Lower lobe of right lung (tissue), 2 donors: ENCODE measurements at places on chromosomes 11 and 22. TPM values are rescaled to one million over a fixed set of nuclear protein-coding genes. Genes with fewer than 3 reads are reported as not detected.
A peak's percentile ranks its signal among the peaks of the same experiment; 100 is the strongest.

The PLAAT3 gene
- 81.9 TPM for total RNA-seq

The CCT8L2 gene
- total RNA-seq = not detected

The CD3D gene
- total RNA-seq = 7.4 TPM

The KIF18A gene
- total RNA-seq = 2.4 TPM

The PRSS23 gene
- total RNA-seq = 40.3 TPM

- H3K36me3 ChIP-seq = no peaks in the 10 kb centered on the region
- peak overlapping the region; percentile 3 for H3K27ac ChIP-seq
- DNase-seq = peak; percentile 35
- no peak overlapping the region for H3K4me3 ChIP-seq
- H3K27me3 ChIP-seq = no peaks in the 10 kb centered on the region
- no peaks in the 10 kb centered on the region for H3K4me1 ChIP-seq
These were observed 11.3 kb downstream of the C11orf21 start for GRCh38 chr11:2290351-2290841.

DNA sequence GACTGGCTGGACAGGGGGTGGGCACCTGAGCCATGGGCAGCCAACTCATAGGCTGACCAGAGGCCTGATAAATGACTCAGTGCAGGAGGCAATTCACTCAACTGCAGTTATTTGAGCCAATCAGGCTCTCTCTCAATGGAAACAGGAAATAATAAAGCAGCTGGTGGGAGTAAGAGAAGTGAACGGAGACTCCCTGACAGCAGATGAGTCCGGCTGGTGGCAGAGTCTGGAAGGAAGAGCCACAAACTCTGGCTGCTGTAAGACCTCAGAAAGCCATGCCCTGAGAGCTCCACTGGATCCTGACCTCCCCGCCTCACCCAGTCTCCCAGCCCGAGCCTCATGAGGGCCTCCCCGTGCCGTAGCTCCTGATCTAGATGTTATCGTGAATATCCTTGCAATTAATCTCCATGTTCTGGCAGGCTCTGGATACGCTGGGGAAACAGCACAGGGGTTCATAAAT lies 69.8 kb downstream of the TRIM29 start:
- no peak for DNase-seq
- no peaks in the 10 kb centered on the region for H3K4me1 ChIP-seq
- H3K36me3 ChIP-seq = no peaks in the 10 kb centered on the region
- no peak overlapping the region for H3K27ac ChIP-seq
- H3K27me3 ChIP-seq = peaks cover 21% of the 10 kb centered on the region
